AG08395 (cell line): ENCODE measurements at places on chromosomes 1 and 21.
A peak's percentile ranks its signal among the peaks of the same experiment; 100 is the strongest.

- peak; percentile 61 for DNase-seq
These were observed 594 bp upstream of the PANK4 start for GRCh38 chr1:2526824-2527555.

DNA sequence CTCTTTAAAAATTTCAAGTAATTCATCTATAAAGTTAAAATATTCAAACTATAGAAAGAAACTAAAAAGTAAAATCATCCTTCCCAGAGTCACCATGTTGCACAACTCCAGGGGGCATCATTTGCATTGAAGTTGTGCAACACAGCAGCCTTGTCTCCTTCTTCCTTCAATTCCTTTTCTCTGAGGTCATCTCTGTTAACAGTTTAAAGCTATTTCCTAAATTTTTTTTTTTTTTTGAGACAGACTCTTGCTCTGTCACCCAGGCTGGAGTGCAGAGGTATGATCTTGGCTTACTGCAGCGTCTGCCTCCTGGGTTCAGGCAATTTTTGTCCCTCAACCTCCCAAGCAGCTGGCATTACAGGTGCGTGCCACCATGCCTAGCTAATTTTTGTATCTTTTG is 7.1 kb downstream of the RHBG start:
- no peak for DNase-seq

DNA sequence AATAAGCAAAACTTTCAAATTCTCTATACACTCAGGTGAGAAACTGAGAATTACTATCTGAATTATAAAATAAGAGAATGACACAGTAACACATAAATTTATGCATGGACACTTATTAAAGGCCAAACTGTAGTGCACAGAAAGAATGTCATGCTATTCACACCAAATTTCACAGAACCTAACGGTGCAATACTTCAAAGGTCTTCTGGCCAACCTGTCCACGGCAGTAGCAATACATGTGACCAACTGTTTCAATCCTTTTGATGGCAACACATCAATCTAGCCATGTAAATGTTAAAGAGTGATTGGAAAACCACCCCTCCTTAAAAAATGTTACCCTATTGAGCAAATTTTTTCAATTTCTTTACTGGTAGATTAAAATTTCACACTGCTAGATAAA is 10.4 kb downstream of the GATAD2B start:
- no peak for DNase-seq

- no peak for DNase-seq
These were observed 117.3 kb downstream of the DTL start for GRCh38 chr1:212152869-212153268.

DNA sequence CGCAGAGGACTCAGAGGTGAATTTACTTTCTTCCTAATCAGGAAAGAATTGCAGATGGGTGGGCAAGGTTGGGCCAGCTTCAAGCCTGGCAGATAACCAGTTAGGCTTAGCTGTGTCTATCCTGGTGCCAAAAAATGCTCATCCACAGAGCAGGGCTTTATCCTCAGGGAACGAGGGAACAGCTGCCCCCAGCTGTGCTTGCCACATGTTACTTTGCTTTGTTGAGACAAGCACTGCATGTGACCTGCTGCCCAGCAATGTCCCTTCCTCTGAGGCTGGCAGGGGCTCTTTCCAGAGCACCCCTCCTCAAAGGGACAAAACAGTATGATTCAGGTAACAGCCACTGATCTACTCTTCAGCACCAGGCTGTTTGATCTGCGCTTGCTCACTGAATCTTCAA is 505.1 kb upstream of the USP24 start:
- DNase-seq = no peak

- no peak for DNase-seq
These were observed 2.3 kb downstream of the TMEM61 start for GRCh38 chr1:54982739-54983138.

DNA sequence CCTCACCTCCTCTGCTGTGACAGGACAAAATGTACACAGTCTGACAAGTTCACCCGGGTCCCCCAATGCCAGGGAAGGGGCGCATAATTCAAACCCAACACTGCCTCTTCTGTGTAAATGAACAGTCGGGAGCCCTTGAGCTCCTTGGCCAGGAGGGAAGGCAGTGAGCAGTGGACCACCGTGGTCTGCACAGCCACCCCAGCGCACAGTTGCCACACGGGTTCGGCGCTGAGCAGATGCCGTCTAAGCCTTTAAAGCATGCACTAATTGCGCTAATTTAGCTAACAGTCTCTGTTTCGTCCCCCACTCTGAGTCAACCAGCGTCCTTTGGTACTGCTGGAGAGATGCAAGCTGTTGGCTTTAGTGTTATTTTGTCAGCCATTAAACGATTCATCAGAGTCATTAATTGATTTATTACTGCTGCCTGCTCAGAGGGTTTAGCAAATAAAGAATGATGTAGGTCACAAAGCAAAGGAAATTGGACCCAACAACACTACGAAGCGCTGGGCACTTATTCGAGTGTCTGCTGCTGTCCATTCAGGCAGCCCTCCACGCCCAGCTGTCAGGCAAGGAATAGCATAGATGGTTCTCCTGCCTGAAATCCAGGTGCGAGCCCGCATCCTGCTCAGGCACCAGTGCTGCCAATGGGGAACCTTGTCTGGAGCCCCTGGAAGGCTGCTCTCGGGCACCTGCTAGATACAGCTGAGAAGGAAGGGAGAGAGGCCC is 91.5 kb downstream of the MRPL37 start:
- DNase-seq = no peak

DNA sequence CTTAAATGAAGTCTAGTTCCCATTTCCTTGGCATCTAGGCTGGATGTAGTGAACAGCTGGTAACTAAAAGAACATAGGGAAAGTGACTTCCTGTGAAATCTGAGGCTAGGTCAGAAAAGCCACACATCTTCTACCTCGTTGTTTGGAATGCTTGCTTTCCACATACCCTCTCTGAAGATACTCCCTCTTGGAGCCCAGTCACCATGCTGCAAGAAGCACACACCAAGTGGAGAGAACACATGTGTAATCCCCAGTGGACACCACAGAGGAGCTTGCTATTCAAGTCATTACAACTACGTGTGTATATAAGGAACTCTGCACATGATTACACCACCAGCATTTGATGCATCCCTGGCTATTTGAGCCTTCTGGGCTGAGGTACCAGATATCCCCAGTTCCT is 125.9 kb downstream of the RGS21 start:
- DNase-seq = no peak

DNA sequence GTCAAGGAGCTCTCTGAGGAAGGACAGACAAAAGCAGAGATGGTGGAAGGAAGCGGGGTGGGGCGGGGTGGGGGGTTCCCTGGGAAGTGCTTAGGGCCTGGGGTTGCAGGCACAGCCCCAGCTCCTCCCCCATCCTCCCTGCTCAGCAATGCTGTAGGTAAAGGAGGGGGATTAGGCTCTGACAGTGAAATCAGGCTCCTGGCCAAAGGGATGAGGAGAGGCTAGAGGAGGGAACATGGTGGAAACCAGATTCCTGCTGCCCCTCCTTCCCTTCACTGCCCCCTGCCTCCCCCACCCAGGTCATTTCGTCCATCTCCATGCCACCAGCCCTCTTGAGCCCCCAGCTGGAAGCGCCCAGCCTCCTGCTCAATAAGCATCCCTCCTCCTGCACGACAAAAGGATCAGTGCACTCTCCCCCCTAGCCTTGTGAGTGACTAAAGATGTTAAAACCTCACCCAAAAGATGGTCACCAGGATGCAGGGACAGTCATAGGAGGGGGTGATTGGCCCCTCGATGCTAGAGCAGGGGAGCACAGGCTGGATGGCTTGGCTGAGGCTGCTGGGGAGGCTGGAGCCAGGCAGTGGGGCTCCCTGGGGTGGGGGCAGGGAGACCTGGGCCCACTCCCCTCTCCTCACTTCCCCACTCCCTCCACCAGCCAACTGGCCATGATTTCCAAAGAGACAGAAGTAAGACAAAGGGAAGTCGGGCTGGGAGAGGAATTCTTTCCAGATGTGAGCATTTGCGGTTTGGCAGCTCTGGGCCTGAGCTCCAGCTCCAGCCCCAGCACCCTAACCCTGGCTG is 2.2 kb upstream of the CRABP2 start:
- peak; percentile 74 for DNase-seq

- no peak for DNase-seq
These were observed 160.5 kb upstream of the CACYBP start for GRCh38 chr1:174839211-174839610.

DNA sequence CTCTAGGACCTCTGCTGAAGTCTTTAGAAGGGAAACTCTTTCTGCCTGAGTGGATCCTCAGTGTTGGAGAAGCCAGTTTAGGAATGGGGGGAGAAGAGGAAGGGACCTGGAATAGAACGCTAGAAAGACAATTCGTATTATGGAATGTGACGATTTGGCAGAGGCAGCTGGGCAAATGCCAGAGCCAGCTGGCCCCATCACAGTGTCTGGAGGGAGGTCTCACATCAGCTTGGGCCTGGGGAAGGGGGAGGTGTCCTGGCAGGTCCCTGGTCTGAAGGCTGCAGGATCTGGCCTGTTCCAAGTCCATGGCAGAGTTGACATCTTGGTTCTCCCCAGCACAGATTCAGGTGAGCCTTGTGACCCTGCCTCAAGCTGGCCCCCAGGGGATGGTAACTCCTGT is 11.3 kb downstream of the TMCC2 start:
- no peak for DNase-seq

- DNase-seq = no peak
These were observed 332.9 kb downstream of the SRGAP2C start for GRCh38 chr1:121517586-121518230.

GRCh38 chr1:161076410-161076809 is 6.7 kb upstream of the ARHGAP30 start:
- no peak for DNase-seq

GRCh38 chr1:65254320-65255034 is 54.9 kb upstream of the DNAJC6 start:
- peak; percentile 87 for DNase-seq

GRCh38 chr21:14886001-14886400 is 178.8 kb downstream of the NRIP1 start:
- DNase-seq = no peak

- no peak for DNase-seq
These were observed 9.9 kb upstream of the DCAF6 start for GRCh38 chr1:167926486-167926997.

- DNase-seq = peak; percentile 62
These were observed 2.7 kb downstream of the SH2D2A start for GRCh38 chr1:156813750-156814570.

DNA sequence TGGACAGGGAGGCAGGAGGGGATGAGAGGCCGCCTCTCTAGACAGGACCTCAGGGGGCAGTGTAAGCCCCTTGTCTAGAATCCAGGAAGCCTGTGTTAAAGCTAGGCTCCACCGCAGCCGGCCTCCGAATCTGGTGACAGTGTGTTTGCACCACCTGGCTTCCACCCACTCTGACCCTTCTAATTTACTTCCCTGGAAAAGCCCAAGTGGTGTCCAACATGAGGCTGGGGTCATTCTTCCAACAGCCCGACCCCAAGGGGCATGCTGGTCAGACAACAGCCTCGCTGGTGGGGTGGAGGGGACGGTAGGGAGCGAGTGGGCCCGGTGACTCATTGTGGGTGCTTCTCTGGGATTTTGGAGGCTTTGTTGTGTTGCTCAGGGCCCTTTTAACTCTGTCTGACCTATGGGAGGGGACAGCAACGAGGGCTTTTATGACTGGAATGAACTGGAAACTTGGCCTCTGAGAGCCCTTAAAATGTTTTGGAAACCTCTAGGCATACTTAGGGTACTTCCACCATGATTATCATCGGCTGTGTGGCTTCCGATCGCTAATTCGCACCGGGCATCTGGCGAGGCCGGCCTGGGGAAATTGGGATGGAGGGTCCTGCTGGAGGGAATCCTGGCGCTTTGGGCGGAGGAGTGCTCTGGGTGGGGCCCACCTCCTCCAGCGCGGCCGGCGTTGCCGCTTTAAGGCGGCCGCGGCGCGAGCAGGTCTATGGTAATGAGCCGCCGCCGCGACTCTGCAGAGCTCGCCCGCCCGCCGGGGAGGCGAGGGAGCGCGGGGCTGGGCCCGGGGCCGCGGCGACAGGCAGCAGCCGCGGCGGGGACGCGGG is at the start of gene CELSR2:
CELSR2 (plus strand) TSS at position 743 of the 833 bp plus-strand sequence. CDS start 541 bp downstream, outside the sequence.
- peak; percentile 71 for DNase-seq

- DNase-seq = no peak
These were observed 44.3 kb upstream of the TENT5C start for GRCh38 chr1:117561551-117561950.

DNA sequence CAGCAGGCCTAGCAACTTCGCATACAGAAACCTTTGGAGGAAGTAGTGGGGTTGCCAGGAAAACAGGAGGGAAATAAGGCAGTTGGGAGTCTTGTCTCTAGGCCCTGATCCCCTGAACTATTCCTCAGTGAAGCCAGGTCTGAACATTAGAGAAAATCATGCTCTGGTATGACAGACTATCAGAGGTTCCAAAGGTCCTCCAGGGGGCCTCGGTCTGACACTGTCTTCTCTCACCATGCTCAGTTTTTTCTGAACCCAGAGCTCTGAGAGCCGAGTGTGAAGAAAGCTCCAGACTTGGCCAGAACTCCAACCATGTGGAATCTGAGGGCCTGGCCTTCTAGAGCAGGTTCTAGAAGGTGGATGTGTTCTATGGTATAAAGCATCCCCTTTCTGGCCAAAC is 4.0 kb downstream of the TOMM40L start:
- no peak for DNase-seq

DNA sequence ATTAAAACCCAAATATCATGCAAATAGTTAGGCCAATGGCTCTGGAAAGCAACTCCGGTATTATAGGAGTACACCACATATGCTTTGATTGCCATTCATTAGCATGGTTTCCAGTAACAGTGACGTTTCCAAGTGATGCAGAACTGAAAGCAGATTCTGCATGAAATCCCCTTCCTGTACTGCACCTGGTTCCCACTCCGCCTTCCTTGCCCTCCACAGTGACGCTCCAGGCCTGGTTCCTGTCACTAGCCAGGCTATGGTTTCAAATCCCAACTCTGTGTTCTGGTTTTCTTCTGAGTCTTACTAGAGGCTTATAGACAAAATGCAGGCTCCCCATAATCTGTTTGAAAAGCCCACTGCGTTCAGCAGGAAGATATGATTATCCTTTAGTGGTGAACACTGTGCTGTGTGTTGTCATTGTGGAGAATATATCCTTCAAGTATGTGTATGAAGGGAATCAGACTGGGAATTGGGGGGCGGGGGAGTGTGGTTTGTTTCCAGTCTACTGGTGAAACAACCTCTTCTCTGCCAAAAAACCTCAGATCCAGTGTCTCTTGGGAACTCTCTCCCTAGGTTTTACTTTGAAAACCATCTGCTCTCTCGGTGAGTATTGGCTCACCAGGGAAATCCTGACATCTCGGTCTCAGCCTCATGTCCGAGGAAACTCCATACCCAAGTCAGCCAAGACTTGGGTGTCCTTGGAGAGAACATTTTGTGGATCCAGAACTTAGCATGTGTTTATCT is 78.7 kb downstream of the TYW3 start:
- DNase-seq = no peak

GRCh38 chr1:40723196-40723955 is 31.9 kb downstream of the NFYC start:
- no peak for DNase-seq

DNA sequence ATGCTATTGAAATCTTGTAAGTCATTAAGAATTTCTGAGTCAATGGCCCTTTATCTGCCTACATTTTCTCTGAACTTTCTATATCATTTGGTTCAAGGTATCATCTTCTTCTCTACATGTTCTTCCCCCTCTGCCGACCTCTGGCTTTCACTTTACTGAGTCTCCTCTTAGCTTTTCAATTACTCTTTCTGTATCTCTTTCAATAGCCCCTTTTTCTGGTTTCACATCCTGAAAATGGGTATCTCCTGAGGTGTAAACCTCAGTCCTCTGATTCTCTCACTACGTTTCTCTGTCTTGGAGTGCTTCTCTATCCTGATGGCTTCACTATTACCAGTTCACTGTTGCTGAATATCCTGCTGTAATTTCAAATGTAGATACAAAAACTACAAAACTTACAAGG is 98.9 kb downstream of the LYST start:
- no peak for DNase-seq
